Activated CD4-positive, alpha-beta T cell treated with anti-CD3 and anti-CD28 coated beads, Interleukin-2, Interleukin-4, amounts not matched to agents 100 ng/mL and 50 ng/mL, durations not matched to agents 16 hours and 8 hours (primary cell): ENCODE measurements at places on chromosomes 1 and 21.

- no peak for DNase-seq
These were observed 144.6 kb upstream of the COL6A1 start for GRCh38 chr21:45836694-45837670.

- DNase-seq, result no peak
These were observed 43.7 kb upstream of the MAB21L3 start for GRCh38 chr1:116067566-116067890.

GRCh38 chr1:112520166-112520565, 11.4 kb downstream of the WNT2B start:
- no peak for DNase-seq

DNA sequence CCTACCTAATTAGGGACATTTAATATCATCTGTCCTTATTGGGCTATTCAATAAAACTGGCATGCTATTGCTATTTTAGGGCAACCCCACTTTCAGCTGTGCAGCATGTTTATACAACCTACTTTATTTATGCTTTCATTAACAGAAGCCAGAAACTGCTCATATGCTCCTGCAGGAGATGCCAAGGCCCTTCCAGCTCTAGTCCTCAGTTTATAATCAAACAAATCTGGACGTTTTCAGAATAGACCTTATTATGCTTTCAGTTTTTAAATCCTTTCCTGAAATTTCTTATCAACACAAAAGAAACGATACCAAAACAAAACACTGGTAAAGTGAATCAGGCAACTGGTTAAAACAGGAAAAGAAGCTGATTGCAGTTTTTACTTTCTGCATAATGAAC, 53.2 kb downstream of the PTGS2 start:
- no peak for DNase-seq

DNA sequence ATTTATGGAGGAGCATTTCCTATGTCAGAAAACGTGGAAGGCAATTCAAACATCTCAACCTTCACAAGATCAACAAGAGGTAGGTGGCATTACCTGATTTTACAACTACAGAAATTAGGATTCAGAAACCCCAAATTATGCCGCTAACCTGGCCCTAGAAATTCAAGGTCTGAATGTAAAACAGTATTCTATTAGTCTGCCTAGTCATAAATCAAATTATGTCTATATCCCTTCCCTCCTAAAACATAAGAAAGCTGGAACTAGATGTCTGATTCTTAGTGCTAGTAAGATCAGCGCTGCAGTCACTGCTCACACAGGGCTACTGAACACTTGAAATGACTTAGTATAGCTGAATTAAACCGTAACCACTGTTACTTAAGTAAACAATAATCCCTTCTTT, 1.4 kb downstream of the TOMM20 start:
- no peak for DNase-seq

- DNase-seq, result peak; percentile 42
These were observed 6.2 kb upstream of the ANKRD35 start for GRCh38 chr1:145891587-145892485.

- no peak for DNase-seq
These were observed 95.6 kb upstream of the TSPAN2 start for GRCh38 chr1:115184951-115185331.

DNA sequence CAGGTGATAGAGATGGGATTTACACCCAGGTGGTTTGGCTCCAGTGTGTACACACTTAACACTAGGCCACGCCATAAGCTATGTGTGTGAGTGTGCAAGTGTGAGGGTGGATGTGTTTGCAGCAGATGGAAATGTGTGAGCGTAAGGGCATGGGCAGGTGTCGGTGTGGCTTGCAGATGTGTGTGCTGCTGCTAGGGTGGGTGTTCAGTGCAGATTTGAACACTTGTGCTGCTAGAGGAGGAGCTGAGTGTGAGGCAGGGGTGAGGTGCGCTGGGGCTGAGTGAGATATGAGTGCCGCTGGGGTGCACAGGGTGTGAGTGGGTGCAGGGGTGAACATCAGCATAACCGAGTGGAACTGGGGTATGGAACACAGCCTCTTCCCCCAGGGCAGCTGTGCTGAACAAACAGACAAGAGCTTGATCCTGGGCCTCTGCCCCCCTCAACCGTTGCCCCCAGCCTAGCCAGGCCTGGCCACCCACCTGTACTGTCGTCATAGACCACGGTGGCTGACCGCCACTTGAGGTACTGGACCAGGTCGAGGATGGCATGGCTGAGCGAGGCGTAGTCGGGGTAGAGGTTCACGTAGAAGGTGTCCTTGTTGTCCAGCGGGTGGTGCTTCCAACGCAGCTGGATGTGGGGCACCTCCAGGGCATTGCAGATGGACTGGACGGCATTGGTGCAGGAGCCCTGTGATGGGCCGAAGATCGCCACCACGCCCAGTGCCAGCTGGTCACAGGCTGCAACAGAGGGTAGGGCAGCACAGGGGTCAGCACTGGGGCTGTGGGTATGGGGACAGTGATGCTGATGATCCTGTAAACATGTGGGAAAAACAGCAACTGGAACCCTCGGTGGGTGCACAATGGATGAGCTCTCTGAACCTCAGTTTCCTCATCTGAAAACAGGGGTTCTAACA, 153.9 kb downstream of the GRIK3 start:
- DNase-seq, result no peak

- DNase-seq, result no peak
These were observed 123.6 kb upstream of the C1orf174 start for GRCh38 chr1:4023678-4024077.

DNA sequence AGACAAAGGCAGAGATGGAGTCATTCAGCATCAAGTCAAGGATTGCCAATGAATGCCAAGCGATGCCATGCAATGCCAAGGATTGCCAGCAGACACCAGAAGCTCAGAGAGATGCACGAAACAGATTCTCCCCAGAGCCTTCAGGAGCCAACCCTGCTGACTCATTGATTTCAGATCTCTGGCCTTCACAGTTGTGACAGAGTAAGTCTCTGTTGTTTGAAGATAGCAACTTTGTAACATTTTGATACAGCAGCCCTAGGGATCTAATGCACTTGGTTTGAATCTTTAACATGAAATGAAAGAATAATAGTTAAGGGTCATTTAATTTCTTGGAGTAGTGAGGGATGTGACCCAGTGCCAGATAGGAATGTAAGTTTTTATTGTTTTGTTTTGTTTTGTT, 287.4 kb upstream of the RUNX1 start:
- DNase-seq, result no peak

- DNase-seq, result no peak
These were observed 42.8 kb upstream of the ARTN start for GRCh38 chr1:43890815-43891214.
